ENCODE measurements at places on chromosomes 11 and 22. TPM values are rescaled to one million over a fixed set of nuclear protein-coding genes. Genes with fewer than 3 reads are reported as not detected.

The MN1 gene
- polyA plus RNA-seq: 3.7 TPM

The CCDC81 gene
- 0.34 TPM for polyA plus RNA-seq

The RIMBP3B gene
- polyA plus RNA-seq: not detected

The UCP3 gene
- polyA plus RNA-seq: 0.80 TPM

The SCGB1A1 gene
- polyA plus RNA-seq: 0.54 TPM

The OVOL1 gene
- polyA plus RNA-seq: not detected

The ACR gene
- polyA plus RNA-seq: 0.25 TPM

The KRTAP5-8 gene
- polyA plus RNA-seq: not detected

Data from adipose tissue (tissue), 3 donors.